ENCODE measurements at places on chromosomes 3 and 15.
A peak's percentile ranks its signal among the peaks of the same experiment; 100 is the strongest.

- no peak for DNase-seq
Observed at GRCh38 chr3:30622790-30623189, 16.4 kb downstream of the TGFBR2 start.

DNA sequence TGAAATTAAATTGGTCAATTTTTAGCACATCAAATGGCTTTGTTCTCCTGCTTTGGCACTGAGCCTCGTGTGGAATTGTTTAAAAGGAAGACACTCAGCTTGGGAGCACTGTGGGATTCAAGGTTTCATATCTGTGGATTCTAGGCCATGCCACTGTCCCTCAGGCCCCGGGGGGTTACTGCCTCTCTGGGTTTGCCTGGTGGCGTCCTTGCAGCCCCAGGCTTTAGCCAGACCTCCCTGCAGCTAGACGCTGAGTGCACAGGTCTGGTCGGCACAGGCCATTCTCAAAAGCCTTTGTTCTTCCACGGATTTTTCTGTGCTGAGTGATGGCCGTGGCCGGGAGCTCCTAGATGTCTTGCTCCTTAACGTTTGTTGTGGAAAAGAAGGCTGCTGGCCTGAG lies 76.2 kb downstream of the CACNA2D3 start:
- DNase-seq = no peak

GRCh38 chr3:58659051-58659675 lies 7.4 kb downstream of the FAM3D start:
- DNase-seq = peak; percentile 35

DNA sequence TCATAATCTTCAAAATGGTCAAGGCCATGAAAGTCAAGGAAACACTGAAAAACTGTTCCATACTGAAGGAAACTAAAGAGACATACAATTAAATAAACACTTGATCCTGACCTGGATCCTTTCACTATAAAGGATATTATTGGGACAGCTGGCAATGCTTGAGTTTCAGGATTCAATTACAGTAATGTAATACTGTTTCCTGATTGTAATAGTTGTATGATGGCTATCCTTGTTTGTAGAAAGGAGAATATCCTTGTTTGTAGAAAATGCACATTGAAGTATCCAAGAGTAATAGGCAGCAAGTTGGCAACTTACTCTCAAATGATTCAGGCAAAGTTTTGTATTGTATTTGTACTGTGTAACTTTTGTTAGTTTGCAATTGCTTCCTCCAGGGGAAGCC lies 4.6 kb downstream of the CIDEC start:
- no peak for DNase-seq

GRCh38 chr3:8996681-8997121 lies 33.4 kb upstream of the RAD18 start:
- DNase-seq = peak; percentile 49

- no peak for DNase-seq
Observed at GRCh38 chr15:70563561-70564095, 199.7 kb downstream of the UACA start.

- DNase-seq = no peak
Observed at GRCh38 chr15:50810128-50810527, 44.6 kb upstream of the SPPL2A start.

DNA sequence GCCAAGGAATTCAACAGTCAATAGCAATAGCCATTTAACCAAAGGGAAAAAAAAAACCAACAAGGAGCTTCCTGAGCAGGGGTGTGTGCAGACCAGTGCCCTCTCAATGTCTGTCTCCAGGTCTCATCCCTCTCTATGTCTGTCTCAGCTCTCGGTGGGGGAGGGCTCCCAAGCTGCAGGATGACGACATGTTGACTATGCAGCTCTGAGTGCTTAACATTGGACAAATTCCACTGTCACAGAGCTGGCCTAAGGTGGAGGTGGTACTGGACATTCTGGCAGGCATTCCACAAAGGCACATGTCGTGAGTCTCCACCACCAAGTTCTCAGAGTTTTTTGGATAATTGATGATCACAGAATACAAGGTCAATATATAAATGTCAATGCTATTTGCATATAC lies 2.0 kb upstream of the CAPN7 start:
- DNase-seq = peak; percentile 48

- no peak for DNase-seq
Observed at GRCh38 chr15:46278486-46279090, 643.8 kb downstream of the SQOR start.

GRCh38 chr3:123096731-123097130 lies 29.9 kb downstream of the PDIA5 start:
- DNase-seq = peak; percentile 41

DNA sequence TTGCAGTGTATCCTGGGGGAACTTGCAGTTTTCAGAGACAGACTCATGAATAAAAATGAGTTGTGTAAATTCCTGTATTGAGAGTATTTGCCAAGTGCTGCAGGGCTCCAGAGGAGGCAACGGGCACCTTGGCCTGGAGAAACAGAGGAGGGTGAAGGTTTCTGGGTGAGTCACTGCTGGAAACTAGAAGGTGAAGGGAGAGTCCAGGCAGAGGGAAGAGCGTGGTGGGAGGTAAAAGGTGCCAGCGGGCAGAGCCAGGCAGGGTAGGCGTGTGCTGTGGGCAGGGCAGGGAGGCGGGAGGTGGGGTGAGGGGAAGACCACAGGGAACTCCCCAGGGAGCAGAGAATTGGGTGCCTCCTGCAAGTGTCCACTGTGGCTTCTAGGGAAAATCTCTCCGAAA lies 120.8 kb downstream of the SLCO3A1 start:
- DNase-seq = no peak

GRCh38 chr3:132253262-132253878 lies 63.8 kb upstream of the ACP3 start:
- DNase-seq = peak; percentile 55

DNA sequence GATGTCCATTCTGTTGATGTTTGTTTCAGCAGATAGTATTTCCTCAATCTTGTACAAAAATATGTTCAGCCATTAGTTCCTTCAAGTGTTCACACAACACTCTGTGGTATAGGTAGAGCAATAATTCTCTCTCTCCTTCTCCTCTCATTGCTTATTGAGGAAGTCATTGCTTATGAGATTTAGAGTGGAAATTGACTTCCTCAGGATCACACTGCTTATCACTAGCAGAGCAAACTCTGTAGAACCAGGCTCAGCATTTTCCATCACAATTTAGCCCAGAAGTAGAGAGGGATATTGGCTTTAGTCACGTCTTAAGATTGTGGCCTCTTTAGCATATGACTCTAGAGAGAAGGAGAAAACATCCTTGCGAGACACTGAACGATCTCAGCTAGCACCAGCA lies 31.2 kb downstream of the RAB11A start:
- DNase-seq = no peak

- no peak for DNase-seq
Observed at GRCh38 chr3:102066470-102066869, 217.2 kb downstream of the NFKBIZ start.

GRCh38 chr3:13019243-13020095 lies 53.8 kb downstream of the IQSEC1 start:
- peak; percentile 79 for DNase-seq

GRCh38 chr3:159146856-159147435 lies 345.1 kb downstream of the MFSD1 start:
- DNase-seq = no peak

GRCh38 chr3:124685481-124685880 lies 44.8 kb upstream of the UMPS start:
- DNase-seq = no peak

DNA sequence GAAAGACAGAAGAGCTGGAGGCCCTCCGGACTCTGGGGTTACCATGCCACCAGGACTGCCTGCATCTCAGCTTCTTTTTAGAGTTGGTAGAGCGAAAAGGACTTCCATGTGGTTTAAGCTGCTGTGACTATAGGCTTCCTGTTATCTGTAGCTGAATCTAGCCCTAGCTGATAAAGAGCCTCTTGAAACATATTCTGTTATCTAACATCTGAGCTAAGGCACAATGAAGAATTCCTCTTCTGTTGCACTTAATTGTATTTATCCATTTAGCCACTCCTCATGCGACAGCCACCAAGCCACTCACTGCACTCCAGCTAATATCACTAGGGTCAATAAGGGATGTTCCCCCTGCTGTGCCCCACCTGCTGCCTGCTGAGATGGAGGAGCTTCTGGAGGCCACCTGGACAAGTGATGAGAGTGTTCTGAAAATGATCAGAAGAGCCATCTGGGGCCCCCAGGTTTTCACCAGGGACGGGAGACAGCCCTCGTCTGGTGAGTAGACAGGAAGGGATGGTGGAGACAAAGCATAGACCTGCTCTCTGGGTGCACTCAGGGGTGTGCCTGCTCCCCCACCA lies 94.6 kb upstream of the PLXNA1 start:
- no peak for DNase-seq

- DNase-seq = no peak
Observed at GRCh38 chr3:5096336-5097008, 25.6 kb upstream of the ARL8B start.

- DNase-seq = no peak
Observed at GRCh38 chr15:40512440-40512839, 41.7 kb downstream of the CHST14 start.
